Stimulated activated CD8-positive, alpha-beta memory T cell treated with anti-CD3 and anti-CD28 coated beads, Interleukin-15, amount 100 ng/mL, for 48 hours (primary cell): ENCODE measurements at places on chromosomes 2 and 18.

DNA sequence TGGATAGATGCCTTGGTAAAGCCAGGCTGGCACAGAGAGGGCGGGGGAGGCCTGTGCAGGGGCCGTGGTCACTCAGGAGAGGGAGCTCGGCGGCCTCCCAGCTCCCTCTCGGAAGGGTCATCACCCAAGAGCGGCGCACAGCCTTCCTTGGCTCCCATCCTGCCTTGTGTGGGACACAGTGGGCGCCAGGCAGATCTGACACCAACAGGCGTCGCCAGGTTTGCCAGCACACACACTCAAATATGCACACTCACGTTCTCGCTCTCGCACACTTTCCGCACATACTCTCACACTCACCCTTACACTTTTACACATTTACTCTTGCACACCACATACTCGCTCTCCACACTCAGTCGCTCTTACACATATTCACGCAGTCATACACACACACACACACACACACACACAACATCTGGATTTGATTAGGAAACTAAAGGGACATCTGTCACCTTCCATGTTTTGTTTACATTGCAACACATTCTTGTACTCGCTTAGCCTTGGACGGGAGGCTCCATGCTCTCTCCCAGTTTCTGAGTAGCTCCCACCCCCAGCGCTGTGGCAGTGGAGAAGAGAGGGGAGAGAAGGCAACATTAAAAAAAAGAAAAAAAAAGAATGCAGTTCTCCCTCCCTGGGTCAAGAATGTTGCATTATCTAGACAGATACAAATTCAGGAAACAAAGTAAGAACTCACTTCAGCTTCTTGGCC, 10.5 kb downstream of the CHMP1B start:
- DNase-seq, result no peak

DNA sequence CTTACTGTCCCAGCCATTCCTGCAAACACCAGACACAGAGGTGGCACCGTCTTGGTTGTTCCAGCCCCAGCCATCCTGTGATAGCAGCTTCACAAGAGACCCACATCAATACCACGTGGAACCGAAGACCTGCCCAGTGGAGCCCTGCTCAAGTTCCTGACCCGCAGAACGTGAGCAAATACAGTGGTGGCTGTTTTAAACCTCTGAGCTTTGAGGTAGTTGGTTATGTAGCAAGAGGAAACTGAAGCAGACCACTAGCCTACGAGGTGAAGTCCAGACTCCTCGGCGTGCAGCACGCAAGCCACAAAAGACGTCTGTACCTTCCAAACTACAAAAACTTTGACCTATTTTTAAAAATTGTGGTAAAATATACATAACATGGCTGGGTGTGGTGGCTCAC, 96.1 kb upstream of the ODC1 start:
- DNase-seq, result peak; percentile 14

- no peak for DNase-seq
Observed at GRCh38 chr18:79438898-79439627, 43.3 kb downstream of the NFATC1 start.

DNA sequence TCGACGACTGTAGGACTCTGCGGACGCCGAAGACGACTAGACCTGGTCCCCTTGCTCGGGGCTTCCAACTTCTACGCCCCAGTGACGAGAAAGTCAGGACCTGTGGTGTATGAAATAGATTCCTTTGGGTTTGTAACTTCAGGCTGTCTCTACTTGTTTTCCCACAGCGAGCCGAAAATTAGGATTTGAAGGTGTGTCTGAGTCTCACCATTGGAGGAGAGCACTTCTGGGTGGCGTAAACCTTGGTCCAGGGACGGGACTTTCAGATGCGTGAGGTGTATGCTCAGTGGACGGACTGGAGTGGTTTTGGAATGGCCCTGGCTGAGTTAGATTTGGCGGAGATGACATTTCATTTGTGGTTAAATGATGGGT, 1.3 kb downstream of the BIRC6 start:
- no peak for DNase-seq

DNA sequence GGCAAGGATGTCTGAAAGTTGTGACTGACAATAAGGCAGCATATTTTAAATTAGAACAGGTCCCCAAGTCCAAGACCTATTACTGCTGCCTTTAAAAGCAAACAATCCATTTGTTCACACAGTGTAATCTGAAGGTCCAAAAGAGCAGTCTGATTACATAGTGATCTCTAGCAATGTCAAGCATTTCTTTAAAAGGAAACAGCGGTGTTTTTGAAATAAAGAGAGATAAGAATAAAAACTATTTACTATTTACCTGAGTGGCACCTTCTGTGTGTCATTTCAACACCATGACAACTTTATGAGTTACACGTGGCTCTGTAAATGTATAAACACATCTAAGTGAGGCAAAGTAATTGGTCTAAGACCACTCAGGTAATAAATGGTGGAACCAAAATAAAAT, 1009.9 kb upstream of the CNTNAP5 start:
- DNase-seq, result no peak

- DNase-seq, result no peak
Observed at GRCh38 chr2:57793310-57793709, 253.3 kb upstream of the VRK2 start.

DNA sequence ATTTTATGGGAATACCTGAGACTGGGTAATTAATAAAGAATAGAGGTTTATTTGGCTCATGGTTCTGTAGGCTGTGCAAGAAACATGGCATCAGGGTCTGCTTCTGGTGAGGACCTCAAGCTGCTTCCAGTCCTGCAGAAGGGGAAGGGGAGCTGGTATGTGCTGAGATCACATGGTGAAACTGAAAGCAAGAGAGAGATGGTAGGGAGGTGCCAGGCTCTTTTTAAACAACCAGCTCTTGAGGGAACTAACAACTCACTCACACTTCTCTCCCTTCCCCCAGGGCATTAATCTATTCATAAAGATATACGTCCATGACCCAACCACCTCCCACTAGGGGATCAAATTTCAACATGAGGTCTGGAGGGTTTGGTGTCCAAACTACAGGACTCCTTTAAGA, 40.1 kb downstream of the AGPS start:
- no peak for DNase-seq

- DNase-seq, result no peak
Observed at GRCh38 chr2:202187570-202187969, 50.8 kb downstream of the SUMO1 start.

DNA sequence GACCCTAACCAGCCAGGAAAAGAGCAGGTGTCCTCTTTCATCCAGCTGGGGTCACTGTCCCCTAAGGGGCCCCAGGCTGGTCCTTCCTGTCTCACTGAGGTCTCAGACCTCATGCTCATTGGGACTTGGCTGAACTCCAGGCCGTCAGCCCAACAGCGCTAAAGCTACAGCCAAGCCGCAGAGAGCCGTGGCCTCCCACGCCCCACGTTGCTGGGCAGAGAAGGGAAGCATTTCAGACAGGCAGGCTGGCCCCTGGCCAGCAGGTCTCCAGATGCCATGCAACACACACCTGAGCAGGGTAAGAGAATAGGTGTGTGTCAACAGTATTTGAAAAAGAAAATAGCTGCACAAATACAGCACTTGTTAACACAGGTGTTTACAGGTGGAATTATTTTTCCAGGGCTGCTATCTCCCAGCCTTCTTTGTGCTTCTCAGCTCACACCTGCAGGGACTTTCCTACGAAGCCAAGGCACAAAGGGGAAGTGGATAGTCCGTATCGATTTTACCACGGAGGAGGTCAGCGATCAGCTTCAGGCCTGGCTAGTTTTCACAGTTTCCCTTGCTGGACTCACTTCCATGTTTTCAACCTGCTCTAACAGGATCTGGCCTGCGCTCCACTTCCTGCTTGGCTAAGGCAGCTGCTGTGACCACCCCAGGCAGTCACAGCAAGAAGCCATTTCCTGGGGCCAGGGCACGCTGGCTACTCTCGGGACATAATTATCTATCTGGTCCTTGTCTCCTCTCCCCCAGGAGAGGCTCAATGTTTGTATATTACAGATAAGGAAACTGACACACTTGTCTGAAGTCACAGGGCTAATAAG, 156.1 kb upstream of the ID2 start:
- no peak for DNase-seq

GRCh38 chr2:214451516-214452275, 40.8 kb downstream of the VWC2L start:
- no peak for DNase-seq

DNA sequence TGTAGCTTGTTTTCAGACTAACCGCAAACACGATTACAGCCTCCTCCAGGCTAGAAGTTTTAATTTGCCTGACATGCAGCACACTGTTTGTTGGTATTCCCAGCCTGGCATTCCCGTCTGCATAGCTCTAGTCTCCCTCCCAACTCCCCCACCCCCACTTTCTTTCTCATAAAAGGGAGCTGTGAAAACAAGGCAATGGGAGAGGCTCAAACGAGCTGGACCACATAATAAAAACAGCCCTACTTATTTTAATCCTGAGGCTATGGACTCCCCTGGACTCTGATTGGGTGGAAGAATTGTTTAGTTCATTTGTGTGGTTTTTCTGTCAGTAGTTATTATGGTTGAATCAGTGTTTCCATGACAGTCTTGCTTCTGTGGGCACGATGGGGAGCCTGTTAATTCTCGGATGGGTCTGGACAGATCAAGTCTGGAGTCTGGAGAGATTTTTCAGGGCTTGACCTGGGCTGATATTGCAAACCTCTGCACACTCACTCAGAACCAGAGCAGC, 1.2 kb downstream of the STON1 start:
- DNase-seq, result no peak

DNA sequence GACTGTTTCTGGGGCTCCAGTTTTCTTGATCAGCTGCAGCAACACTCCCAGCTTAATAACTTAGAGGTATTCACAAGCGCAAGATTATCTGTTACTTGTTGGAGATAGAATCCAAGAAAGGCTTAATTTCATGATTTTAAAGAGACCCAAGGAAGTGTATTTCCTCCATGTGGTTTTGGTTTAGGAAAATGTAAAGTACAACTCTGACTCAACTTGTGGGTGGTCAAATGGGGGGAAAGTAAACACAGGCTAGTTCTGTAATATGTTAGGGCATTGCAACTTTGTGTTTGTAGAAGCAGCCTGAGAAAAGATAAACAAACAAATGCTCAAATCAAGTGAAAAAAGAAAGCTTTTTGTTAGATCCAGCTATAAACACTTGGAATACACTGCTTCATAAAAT, 90.1 kb upstream of the COL3A1 start:
- no peak for DNase-seq

GRCh38 chr2:220114443-220114842, 487.0 kb downstream of the SLC4A3 start:
- DNase-seq, result no peak

GRCh38 chr2:80303909-80304837, at the start of gene LRRTM1:
Gene LRRTM1 (minus strand): TSS chr2:80304752. CDS start chr2:80303819, 933 bp downstream.
- no peak for DNase-seq

GRCh38 chr2:23359631-23360567, 25.1 kb upstream of the KLHL29 start:
- DNase-seq, result no peak
